Fibroblast of the aortic adventitia (primary cell): ENCODE measurements at places on chromosomes 5 and 9.

DNA sequence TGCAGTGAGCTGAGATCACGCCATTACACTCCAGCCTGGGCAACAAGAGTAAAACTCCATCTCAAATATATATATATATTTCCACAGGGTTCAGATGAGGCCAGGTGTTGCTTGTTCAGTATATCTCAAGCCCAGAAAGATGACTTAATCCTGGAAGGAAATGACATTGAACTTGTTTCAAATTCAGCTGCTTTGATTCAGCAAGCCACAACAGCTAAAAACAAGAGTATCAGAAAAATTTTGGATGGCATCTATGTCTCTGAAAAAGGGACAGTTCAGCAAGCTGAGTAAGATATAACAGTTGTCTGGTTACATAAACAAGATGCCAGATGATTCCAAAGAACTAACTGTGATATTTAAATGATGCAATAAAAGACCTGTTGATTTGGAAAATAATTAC lies 352.0 kb downstream of the KCTD16 start:
- DNase-seq: no peak

DNA sequence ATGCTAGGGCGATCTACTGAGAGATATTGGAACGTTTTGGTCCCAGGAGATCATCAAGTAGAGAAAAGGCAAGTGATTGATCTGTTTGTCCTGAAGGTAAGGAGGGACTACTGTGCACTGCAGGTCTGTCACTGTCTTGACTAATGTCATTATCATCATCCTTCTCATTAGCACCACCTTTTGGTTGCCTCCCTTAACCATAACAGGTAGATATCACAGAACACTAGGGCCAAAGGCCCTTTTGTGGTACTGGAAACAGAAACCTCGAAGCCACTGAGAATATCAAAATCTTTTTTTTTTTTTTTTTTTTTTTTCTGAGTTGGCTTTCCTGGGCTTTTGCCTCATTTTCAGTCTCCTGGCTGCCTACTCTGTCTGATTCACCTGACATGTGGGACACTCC lies 134.0 kb downstream of the KCTD16 start:
- DNase-seq: no peak

GRCh38 chr5:129679671-129680070 lies 68.2 kb upstream of the MINAR2 start:
- DNase-seq: no peak

DNA sequence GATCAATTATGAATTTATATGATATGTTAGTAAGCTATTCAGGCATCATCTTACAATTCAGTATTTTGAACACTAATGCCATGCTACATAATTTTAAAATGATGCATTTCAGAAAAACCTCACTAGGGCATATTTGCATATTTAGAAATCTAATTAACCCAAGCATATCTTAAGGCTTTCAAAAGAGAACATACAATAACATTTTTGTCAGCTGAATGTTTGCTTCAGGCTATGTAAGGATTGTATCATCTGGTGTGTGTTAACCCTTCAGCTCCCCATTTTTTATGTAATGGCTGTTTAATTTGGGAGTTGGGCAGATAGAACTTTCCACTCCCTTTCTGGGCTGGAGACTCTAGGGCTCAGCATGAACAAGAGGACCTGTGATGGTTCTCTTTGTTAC lies 299.1 kb upstream of the EFNA5 start:
- no peak for DNase-seq

- DNase-seq: peak; percentile 35
These were observed at the start of gene FYB1 for GRCh38 chr5:39219437-39219836. Gene FYB1 (minus strand): TSS chr5:39219563. CDS start chr5:39202960, 16,603 bp downstream.

- peak; percentile 55 for DNase-seq
These were observed 34.9 kb upstream of the FCHO2 start for GRCh38 chr5:72920690-72921502.
